ENCODE measurements at places on chromosomes 7 and 10. TPM values are rescaled to one million over a fixed set of nuclear protein-coding genes. Genes with fewer than 3 reads are reported as not detected.

GRCh38 chr7:28044825-28045224, 135.8 kb downstream of the JAZF1 start:
- DNase-seq, result no peak

GRCh38 chr7:106283501-106283830, 1.3 kb downstream of the NAMPT start:
- no peak for DNase-seq

TET1 gene
- total RNA-seq, result 3.4 TPM

GRCh38 chr7:103142494-103142893, 6.4 kb downstream of the NAPEPLD start:
- no peak for DNase-seq

- DNase-seq, result no peak
Measured at GRCh38 chr7:34156336-34156735, 251.0 kb downstream of the BMPER start.

DNA sequence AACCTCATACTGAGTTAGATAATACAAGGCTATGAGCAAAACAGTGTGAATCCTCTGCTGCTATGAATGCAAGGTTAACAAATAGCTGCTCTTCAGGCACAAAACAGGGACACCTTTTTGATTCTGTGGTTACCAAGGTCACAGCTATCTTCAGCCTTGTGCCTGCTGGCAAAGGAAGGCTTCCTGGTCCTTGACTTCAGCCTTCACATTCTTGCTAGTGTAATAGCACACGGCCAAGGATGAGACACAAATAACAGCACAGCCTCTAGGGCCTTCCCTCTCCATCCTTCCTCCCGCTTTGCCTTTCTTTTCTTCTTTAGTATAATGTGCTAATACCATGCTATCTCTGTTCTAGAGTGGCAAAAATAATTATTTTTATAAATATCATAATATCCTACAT, 130.6 kb upstream of the CAV2 start:
- no peak for DNase-seq

SPDYE2 gene
- total RNA-seq, result not detected

FXYD4 gene
- total RNA-seq, result not detected

DNA sequence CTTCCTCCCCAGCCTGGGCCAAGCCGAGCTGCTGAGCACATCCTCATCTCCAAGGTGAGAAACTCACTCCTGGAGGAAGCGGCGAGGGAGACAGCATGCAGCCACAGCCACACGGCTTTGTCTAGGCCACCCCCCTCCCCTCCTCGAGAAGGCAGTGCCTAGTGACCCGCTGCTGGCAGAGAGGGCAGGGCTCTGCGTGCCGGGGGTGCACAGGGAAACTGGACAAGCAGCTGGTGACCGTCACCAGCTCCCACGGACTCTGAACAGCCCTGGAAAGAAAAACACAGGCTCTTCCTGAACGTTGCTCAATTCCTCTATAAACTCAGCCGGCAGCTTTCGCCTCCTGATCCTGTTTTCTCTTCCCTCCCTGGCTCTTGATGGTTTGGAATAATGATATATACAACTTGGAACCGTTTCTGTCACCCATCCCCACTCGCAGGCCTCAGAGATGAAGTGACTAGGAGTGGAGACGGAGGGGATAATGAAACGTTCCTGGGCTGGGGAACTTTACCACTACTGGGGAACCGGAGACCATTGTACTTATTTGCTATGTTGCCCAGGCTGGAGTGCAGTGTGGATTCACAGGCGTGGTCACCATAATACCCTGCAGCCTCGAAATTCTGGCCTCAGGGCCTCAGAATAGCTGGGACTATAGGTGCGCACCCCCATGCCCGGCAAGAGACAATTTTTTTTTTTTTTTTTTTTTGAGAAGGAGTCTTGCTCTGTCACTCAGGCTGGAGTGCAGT, 19.3 kb downstream of the PAPOLB start:
- DNase-seq, result peak; percentile 70
